NK-92 treated with Interleukin-12 subunit alpha and Interleukin-12 subunit beta, amount 100 ng/mL, for 24 hours (cell line): ENCODE measurements at places on chromosomes 13 and 19.

- DNase-seq: no peak
Observed at GRCh38 chr19:3071768-3072167, 9.5 kb upstream of the TLE5 start.

DNA sequence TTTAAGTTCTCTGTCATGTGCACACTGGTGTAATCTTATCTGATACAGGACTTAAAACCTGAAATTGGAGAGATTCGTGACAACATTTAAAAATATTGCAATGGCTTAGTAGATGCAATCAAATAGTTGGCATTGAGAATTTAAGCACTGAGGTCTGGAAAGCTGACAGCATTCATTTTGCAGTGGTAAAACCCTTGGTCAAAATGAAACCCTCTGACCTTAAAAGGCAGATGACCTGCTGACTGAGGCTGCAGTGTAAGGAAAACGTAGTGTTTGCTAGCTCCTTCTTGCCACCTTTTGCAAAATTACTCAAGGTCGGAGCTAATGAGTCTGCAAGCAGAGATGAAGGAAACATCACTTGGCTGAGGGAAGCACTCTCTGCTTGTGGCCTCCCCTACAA, 150.6 kb downstream of the KCTD12 start:
- no peak for DNase-seq

- DNase-seq: no peak
Observed at GRCh38 chr19:30856376-30856775, 484.2 kb downstream of the ZNF536 start.

DNA sequence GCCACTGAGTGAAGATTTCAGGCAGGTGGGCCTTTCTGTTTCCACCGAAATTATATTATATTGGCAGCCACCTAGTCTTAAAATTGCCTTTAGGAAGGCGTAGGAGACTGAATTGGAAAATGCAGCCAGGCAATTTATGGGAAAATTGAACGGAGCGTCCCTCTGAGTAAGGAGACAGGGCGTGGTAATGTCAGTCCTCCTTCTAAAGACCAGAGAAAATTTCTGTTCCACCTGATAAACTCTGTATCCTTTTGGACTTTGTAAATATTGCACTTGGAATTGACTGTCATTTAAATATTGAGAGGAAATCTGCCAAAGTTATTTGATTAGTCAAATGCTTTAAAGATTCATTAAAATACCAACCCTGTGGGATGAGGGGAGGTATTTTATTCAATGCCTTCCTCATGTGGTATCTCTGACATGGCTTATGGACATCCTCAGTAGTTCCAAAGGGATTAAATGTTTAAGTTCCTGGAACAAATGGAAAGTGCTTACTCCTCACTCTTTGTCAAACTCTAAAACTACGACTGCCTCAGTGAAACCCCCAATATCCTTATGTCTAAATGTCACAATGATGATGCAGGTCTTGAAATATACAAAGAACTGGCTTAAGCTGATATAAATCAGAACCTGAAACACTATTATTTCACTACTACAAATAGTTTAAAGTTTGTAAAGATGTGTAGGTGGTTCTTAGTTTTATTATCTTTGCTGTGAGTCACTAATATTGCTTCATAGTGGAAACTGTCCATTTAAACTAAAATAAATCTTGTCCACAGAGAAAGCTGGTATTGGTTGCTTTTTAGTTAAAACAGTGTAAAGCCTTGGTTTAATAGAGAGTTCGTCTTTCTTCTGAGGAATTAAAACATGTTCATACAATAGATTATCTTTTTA, 203.2 kb downstream of the FGF14 start:
- no peak for DNase-seq
